Upper lobe of left lung (tissue), 6 donors: ENCODE measurements at places on chromosomes 16 and 17.

DNA sequence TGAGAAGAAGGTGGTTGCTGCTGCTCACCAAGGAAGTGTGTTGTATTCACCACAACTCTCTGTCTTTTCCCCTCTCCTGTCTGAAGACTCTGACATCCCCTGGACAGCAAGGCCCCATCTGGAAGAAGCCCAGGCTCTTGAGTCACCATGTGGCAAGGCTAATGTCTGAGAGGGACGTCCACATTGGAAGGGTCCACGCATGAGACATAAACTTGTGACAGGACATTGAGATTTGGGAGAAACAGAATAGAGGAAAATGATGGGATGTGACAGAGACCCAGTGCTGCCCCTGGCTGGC is 176.5 kb downstream of the IRF8 start:
- no peak for DNase-seq

- DNase-seq = no peak
Observed at GRCh38 chr17:57356719-57357391, 100.5 kb downstream of the MSI2 start.

DNA sequence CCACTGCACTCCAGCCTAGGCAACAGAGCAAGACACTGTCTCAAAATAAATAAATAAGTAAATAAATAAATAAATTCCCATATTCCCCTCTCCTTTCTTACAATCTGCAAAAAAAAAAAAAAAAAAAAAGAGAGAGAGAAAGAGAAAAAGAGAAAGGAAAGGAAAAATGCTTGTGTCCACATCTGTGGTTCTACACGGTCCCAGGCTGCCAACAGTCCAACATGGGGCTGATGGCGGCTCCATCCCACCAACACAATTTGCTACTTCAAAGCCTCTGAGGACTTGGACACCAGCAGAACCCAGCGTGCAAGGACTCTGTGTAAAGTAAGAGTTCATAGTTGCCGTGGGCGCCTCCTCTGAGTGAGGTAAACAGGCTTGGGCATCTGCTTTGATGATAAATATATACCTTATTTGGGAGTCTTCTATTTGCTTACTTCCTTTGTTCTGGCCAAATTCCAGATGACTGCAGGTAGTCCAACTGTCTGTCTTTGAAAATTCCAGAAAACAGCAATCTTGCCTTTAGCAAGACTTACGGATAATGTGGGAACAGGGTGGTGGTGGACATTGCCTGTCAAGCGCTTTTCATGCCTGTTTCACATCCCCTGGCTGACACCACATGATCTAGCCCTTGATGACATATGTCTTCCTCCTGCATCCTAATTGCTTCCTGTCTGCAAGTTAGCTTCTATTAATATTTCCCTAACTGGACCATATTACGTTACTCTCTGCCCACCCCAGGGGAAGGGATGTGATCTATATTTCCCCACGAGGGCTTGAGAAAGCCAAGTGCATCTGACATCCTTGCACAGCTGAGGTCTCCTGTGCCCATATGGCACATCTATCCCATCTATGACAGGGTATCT is 10.1 kb downstream of the LITAF start:
- DNase-seq = peak; percentile 42

DNA sequence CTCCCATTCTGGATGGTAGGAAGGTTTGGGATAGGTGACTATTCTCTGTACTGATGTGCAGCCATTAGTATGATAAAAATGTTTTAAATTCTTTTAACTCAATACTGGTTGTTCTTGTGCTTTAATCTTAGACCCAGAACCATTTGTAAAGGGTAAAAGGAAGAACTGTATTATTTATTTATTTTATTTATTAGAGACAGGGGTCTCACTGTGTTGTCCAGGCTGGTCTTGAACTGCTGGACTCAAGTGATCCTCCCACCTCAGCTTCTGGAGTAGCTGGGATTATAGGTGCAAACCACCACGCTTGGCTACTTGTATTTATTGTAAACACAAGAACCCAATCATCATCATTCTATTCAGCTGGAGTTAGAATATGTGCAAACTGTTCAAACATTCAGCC is 2.2 kb upstream of the MOSMO start:
- no peak for DNase-seq

DNA sequence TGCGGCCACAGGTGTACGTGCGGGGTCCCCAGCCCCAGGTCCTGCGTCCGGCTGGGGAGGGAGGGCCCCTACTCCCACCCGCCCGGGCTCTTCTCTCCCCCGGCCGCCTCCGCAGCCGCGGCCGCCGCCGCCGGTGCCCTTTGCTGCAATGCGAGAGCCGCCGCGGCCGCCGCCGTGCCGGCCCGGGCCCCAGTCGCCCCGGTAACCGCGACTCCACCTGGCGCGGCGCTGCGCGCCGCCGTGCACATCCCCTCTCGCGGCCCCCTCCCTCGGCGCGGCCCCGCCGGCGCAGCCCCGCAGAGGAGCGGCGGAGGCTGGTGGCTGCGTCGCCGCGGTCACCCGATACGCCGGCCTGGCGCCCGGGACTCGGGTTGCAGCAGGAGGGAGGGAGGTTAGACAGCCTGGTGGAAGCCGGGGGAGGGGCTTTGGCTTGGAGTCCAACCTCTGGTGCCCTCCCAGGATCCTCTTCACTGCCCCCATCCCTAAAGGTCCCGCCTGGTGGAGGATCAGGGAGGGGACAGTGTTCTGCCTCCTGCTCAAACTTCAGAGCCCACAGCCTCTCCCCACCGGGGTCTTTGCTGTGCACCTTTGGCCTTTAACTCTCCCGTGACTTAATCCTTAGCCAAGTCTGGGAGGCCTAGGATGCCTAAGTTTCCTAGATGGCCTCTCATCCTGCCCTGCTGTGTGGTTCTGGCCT is 32.9 kb downstream of the SRCIN1 start:
- no peak for DNase-seq

DNA sequence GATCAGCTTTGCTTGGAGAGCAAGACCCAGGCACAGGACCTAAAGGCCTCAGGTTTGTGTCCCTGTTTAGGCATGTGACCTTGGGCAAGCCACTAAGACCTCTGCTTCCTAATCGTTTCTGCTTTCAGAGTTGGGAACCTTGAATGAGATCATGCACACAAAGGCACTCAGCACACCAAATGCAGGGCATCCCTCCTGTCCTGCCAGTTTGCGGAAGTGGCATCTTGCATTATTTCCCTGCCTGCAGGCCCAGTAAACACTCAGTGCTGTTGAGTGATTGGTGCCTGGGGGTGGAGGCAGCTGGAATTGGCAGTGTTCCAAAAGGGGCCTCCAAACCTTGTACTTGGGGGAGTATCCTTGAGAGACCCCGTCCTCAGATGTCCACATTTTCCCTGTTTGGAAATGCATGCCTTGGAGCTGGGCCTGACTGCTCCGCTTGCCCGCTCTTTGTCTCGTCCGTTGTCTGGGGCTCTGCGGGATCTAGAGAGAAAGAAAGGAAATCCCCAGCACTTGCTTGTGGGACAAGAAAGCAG is 28.7 kb downstream of the MRM1 start:
- DNase-seq = no peak

GRCh38 chr17:1779571-1780131 is 17.8 kb downstream of the SERPINF1 start:
- no peak for DNase-seq

DNA sequence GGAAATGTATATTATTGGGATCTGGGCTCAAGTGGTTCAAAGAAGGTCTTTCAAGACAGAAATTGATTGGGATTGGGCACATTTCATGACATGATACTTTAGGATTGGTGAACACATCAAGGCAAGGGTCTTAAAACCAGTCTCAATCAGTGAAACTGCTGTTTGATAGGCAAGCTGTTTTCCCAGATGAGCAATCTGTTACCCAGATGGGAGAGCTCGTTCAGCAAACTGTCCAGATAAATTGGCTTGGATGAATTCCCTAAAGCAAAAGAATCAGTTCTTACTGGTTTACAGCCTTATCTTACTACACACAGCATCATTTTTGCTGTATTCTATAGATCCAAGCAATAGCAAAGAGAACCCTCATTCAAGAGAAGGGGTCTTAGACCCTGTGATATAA is 31.0 kb upstream of the CNEP1R1 start:
- DNase-seq = no peak

- peak; percentile 95 for DNase-seq
Observed at GRCh38 chr17:8965394-8966168, at the start of gene PIK3R5. PIK3R5 (minus strand) TSS chr17:8965707; CDS start chr17:8911494, 54,213 bp downstream.

DNA sequence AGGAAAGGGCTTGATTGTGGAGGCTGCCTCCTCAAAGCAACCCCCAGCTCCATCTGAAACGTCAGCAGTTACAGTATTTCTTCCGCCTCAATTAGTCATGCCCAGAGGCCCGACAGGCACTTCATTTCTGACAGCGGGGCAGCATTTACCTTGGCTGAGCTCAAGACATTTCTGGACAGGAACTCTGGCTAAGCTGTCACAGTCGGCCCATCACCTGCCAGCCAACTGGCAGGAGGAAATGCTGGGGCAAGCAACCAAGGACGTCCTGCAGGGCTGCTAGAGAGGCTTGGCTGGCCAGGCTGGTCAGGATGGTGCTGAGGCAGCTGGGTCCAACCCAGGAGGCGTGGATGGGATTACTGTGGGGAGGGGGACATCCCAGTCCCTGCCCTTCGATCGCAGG is 27.8 kb downstream of the PLXDC1 start:
- no peak for DNase-seq

DNA sequence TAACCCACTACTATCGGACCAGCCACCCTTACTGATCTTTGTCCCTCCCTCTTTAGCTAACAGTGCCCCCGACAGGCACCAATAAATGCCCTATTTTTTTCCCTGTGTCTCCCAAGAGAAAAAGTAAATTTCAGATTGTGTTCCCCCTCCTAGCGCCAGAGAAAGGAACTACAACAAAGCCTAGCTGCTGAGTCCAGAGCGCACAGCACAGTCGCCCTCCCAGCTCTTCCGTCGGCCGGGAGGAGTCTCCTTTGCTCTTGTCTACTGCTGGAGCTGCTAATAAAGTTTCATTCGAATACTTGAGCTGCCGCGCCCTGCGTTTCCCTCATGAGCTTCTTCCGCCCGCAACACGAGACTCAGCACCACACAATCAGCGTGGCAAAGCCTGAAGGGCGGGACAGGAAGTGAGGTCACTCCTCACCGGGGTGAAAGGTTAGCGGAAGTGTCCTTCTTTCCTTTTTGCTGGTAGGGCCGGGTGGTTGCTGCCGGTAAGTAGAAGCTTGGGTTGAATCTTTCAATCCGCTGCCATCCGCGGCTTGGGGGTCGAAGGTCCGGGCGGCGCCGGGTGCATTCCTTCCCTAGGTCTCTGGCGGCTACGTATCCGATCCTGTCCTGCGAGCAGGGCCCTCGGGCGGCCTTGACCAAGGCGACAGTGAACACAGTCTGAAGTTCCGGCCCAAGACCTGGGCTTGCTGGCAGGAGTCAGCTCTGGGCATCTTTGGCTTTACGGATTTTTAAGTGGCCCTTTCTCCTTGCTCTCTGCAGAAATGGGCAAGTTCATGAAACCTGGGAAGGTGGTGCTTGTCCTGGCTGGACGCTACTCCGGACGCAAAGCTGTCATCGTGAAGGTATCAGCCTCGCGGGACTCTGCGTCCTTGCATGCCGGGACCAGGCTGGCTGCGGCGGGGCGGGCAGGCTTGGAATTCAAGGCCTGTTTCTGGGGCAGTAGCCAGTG is at the start of gene RPL27:
Gene RPL27 (plus strand): TSS at position 436 of the 955 bp plus-strand sequence. CDS start 332 bp downstream, at position 768.
- peak; percentile 91 for DNase-seq

- no peak for DNase-seq
Observed at GRCh38 chr17:57935833-57936807, 19.1 kb downstream of the CUEDC1 start.

GRCh38 chr17:77002103-77003045 is 134.2 kb downstream of the MGAT5B start:
- no peak for DNase-seq

- DNase-seq = no peak
Observed at GRCh38 chr16:49556249-49556605, 182.6 kb downstream of the C16orf78 start.
